Activated naive CD8-positive, alpha-beta T cell treated with anti-CD3 and anti-CD28 coated beads, Interleukin-2, amount 50 U/mL, for 24 hours (primary cell): ENCODE measurements at places on chromosomes 1 and 21.

- peak; percentile 54 for DNase-seq
Observed at GRCh38 chr1:226061841-226062557, 517 bp upstream of the H3-3A start.

DNA sequence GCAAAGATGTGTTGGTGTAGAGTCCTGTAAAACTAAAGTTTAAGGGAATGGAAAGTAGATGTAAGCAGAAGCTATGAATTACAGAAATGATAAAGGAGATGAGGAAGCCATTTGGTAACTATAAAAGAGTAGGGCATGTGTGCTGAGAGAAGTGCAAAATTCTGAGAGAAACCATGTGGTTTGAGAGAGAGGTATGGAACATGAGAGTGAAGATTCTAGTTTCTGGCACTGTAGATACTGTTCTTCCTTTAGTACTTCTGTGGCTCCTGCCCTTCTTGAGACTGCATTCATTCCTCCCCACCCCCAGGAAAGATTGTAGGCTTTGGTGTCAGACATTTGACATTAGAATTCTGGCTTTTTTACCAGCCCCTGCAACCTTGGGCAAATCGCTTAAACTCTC is 15.4 kb downstream of the RALGPS2 start:
- no peak for DNase-seq

GRCh38 chr1:39639305-39640130 is at the start of gene HEYL:
TSS of gene HEYL (minus strand) at chr1:39639643. CDS start at chr1:39639625, 18 bp downstream.
- DNase-seq = peak; percentile 82

- DNase-seq = no peak
Observed at GRCh38 chr1:6035303-6035702, 10.4 kb upstream of the KCNAB2 start.

- no peak for DNase-seq
Observed at GRCh38 chr1:177190308-177190970, 19.7 kb downstream of the BRINP2 start.

- no peak for DNase-seq
Observed at GRCh38 chr1:24374891-24375786, 38.4 kb downstream of the STPG1 start.

GRCh38 chr1:156704930-156705320 is 458 bp downstream of the CRABP2 start:
- peak; percentile 64 for DNase-seq

DNA sequence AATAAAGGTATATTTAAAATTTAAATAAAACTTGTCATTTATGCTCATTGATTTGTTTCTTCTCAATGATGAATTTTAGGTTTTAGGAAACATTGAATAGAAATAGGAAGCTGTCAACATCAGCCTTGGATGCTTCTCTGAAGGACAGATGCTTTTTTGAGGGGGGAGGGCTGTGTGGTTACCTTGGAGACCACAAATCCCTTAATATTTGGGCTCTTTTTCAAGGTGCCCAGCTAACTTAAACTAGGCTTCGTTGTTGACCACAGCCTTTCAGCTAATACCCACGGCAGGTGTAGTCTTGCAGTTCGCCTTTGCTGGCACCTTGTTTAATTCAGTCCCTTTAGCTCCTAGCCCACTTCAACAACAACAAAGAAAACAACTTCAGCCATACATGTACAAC is 22.5 kb downstream of the TENT5C start:
- DNase-seq = no peak

GRCh38 chr21:37561941-37562919 is 195.7 kb downstream of the DYRK1A start:
- DNase-seq = no peak

DNA sequence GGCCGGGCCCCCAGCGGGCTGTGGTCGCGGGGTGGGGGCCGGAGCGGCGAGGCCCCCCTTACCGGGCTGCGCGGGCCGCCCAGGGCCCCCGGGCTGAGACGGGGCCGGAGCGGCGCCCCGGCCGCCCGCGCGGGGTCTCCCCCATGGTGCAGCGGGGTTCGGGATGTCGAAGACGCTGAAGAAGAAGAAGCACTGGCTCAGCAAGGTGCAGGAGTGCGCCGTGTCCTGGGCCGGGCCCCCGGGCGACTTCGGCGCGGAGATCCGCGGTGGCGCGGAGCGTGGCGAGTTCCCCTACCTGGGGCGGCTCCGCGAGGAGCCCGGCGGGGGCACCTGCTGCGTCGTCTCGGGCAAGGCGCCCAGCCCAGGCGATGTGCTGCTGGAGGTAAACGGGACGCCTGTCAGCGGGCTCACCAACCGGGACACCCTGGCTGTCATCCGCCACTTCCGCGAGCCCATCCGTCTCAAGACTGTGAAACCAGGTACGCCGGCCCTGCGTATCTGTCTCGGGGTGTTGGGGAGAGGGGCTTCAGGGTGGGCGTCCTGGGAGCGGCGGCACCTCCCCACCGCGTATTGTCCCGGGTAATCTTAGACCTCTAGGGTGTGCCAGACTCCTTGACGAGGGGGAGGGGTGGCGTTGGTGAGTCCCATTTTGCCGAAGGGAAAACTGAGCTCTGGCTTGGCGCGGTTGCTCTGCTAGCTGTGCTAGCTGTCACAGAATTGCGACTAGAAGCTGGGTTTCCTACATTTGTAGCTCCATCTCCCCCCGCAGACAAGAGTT is 745 bp downstream of the MAGI3 start:
- DNase-seq = peak; percentile 38

GRCh38 chr1:61083013-61083806 is 849 bp downstream of the NFIA start:
- peak; percentile 16 for DNase-seq

GRCh38 chr21:17537299-17537698 is 24.5 kb downstream of the CXADR start:
- no peak for DNase-seq

DNA sequence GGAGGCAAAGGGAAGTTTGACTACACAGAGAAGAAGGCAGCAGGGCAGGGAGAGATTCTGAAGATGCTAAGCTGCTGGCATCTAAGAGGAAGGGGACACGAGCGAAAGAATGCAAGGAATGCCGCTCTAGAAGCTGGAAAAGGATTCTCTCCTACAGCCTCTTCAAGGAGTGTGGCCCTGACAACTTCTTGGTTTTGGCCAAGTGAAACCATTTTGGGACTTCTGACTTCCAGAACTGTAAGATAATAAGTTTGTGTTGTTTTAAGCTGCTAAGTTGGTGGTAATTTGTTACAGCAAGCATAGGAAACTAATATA is 28.5 kb downstream of the MGST3 start:
- DNase-seq = no peak

DNA sequence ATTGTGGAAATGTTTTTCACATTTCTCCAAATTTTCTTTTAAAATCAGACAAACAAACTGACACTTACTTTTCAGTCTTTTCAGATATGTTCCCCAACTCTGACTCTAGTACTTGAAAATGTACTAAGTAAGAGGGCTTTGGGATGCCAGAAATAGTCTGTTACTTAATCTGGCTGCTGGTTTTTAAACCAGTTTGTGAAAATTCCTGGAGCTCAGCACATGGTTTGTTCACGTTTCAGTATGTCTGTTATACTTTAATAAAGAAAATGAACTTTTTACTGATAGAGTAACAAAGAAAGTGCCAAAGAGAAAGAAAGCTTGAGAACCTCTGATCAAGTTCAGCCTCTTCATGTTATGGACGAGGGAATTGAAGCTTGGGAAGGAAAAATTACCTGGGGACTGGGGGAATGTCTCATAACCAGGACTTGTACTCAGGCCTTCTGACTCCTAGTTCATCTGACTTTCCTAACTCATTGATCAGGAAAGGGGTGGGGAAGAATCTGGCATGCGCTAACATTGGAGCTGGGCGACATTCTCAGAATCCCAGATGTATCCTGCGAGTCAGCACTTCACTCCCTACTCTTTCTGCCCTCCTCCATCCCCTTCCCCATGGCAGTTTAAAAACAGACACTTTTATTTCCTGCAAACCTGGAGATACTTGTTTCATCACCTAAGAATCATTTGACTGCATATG is 30.8 kb upstream of the DNAJC6 start:
- no peak for DNase-seq

DNA sequence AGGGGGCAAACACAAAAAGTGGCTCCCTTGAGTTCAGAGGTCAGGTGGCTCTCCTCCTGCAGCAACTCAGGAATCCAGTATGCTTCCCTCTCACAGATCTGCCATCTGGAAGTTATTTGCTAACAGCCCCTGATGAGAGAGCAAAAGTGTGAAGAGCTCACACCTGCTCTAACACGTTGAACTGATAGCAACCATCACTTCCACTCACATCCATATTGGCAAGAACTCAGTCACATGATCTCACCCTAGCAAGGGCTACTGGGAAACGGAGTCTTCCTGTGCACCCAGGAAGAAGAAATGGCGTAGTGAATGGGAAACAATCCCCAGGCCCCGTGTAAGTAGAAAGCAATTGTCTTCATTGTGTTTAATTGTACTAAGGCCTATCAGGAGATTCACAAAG is 20.7 kb upstream of the SLC45A1 start:
- no peak for DNase-seq

DNA sequence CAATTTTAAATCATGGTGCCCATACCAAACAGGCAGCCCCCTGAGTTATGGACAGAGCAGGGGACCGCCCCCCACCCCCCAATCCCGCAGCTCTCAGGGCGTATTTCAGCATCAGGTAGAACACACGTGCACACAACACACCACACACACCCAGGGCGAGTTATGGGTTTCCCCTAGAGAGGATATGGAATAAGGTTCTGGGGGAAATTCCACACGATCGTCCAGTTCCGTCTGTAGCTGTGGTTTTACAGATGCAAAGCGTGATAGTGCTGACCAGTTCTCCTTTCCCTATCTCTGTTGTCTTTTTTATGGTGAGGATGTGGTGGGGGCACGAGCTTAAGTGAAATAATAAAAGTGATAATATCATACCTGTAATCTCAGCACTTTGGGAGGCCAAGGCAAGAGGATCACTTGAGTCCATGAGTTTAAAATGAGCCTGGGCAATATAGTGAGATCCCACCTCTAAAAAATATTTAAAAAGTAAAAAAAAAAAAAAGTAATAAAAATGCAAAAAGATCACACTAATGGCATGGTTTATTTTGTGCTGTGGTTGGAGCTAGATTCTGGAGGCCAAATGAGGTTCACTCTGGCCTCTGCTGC is 25.1 kb downstream of the C2CD2 start:
- no peak for DNase-seq

- peak; percentile 78 for DNase-seq
Observed at GRCh38 chr1:226662642-226663326, 76.3 kb downstream of the ITPKB start.

DNA sequence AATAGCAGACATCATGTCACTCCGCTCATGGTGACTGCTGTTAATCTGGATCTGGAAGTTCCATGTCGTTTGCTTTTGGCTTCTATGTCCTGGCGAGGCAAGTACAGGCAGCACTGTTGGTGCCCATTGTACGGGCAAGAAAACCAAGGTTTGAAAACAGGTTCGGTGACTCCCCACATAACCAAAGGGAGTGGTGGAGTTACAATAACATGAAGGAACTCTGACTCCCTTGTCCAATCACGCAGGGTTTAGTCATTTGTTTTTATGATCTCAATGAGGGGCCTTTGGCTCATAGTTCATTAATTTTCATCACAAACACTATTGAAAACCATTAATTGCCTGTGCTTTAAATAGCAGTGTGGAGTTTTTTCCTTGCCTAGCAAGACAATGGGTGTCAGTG is 82.9 kb upstream of the SSX2IP start:
- no peak for DNase-seq

- no peak for DNase-seq
Observed at GRCh38 chr21:35136106-35136505, 87.0 kb upstream of the RUNX1 start.

- DNase-seq = no peak
Observed at GRCh38 chr1:158719664-158720063, 856 bp downstream of the OR6K3 start.

DNA sequence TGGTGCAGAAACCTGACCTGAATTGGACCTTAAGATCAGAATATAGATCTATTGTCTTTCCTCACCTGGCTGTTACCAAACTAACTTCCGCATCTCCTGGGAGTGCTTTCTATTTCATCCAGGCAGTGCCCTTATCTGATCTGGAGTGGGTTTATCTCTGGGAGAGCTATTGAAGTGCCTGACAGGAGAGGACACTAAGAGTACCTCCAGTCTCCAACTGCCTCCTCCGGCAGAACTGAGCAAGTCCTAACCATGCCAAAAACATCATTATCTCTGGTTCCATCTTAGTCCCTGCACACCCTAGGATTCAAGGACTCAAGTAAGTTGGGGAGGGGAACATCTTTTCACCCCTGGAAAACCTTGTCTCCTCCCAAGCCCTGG is 12.4 kb upstream of the KCNJ15 start:
- DNase-seq = no peak

GRCh38 chr1:3012456-3013291 is 8.6 kb upstream of the ACTRT2 start:
- DNase-seq = peak; percentile 70

GRCh38 chr21:45334591-45335081 is 46.9 kb upstream of the POFUT2 start:
- no peak for DNase-seq

DNA sequence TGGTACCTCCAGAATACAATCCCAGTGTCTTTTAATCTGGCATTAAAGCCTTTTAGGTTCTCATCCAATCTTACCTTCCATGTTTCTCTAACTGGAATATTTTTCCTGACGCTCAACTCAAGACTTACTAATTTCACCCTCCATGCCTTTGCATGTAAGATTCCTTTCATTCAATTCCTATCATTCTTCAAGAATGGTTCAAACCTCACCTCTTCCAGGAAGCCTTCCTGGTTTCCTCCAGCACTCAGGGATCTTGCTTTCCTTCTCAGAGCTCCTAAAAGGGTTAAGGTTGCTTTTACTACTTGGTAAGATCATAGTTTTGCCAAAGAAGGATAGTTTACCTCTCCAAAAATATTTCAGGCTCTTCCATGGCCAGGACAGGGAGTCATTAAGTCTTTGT is 91.2 kb upstream of the CACNA1E start:
- no peak for DNase-seq

DNA sequence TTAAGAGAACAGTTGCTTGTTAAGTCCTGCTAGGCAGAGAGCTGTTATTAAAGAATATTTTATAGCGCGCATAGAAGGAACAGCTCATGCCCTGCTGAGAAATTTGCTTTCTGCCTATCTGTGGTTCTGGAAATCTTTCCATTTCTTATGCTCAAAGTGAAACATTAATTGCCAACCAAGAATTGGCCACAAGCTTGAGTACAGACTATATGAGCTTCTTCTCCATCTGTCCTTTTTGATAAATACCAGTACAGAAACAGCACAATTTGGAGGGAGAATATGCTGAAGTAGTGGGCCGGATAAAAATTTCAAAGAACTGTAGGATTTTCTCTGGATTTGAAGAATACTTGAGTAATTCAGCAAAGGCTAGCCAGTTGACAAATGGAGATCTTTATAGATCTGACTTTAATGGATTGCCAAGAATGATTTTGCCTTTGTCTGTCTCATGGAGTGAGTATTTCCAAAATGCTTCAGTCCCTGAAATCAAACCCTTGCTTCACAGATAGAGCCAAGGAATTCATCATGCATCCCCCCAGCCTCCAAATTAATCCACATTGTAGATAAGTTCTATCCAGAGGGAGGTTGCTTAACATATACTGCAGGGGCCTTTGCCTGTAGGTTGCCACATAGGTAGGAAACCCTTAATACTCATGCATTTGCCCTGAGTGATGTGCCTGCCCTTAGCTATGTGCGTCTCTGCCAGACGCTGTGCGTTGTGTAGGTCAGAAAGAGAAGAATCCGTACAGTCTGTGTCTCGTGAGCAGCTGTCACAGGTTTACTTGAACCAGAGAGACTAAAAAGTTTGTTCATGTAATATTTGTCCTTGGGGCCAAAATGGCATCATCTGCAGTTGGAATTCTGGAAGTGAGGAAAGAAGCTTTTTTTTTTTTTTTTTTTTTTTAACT is 44.2 kb downstream of the SMYD2 start:
- DNase-seq = no peak

- no peak for DNase-seq
Observed at GRCh38 chr1:30822966-30823581, 65.5 kb upstream of the LAPTM5 start.

GRCh38 chr1:17136936-17137335 is 17.7 kb upstream of the PADI2 start:
- no peak for DNase-seq
